NCI-H524 (cell line): ENCODE measurements at places on chromosomes 6 and 20.

DNA sequence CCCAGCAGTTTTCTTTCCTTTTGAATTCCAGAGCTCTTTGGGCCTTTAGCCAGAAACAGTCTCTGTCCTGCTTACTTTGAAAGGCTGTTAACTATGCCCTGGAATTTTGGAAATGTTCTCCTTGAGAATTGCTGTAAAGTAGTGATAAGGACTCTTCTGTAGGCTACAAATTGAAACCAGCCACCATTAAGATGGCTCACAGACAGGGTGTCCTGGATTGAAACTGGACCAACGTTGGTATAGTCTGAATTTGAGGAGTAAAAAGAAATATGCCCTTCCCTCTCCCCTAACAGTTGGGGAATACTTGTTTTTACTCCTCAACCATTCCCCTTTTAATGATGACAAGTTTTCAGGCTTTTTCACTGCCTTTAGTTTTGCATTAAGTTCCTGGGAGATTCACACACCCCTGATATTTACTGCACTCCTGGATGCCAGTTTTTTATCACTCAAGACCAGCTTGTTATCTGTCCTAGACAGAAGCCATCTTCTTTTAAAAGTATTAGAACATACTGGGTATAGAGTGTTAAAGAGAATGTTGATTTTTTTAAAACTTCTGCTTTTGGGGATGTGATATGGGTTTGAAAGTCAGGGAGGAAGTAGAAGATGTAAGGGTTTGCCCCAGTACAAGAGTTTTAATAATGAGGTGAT is 21.9 kb downstream of the TOP1 start:
- no peak for DNase-seq

- no peak for DNase-seq
These were observed 140.1 kb downstream of the CEBPB start for GRCh38 chr20:50330504-50331313.

GRCh38 chr6:56724455-56724854 is 81.8 kb upstream of the DST start:
- DNase-seq, result no peak

DNA sequence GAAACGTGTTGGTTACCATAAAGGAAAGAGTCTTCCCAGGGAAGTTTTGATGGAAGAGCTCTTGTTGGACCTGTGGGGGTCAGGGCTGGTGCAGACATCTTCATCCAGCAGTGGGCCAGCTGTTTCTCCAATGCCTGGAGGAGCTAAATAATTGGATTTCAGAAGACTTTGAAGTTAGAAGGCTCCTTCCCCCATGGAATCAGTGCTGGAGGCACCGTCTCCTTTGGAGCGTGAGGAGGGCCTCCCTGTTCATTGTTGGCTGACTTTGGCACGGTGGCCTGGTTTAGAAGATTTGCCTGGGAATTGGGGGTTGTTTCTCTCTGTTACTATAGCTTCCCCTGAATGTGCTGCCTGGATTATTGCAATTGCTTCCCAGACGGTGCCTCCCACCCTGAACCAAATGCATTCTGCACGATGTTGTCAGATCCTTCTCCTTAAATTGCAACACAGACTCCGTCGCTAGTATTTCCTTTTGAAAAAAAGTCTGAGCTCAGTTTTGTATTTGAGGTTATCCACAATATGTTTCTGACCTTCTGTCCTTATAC is 27.7 kb upstream of the KCNG1 start:
- DNase-seq, result no peak
